Activated CD4-positive, alpha-beta T cell treated with anti-CD3 and anti-CD28 coated beads for 1 hour (primary cell): ENCODE measurements at places on chromosomes 2 and 18.

DNA sequence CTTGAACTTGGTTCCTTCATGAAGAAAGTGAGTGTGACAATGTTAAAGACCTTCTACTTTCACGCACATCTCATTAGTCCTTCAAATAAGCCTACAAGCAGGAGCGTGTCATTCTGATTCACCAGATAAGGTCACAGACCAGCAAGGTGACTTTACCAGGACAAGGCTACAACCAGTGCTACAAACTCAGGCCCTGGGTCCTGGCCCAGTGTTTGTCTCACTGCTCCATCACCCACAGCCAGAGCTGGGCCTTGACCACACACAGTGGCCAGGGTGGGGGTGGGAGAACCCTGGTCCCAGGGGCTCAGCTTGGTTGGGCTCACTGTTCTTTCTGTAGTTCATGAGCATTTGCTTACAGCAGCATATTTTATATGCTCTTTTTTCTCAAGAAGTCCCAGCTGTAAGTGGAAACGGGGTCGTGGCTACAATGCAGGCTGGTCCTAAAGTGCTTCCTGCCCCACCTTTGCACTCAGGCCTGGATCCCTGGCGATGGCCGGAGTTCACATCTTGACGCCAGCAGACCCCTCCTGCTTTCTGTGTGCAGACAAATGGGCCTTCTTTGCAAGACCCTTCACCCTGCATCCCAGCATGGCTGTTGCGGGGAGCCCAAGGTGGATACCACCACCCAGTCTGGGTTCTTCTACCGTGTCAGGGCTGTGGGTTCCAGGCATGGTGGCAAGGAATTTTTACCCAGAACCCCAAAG is 153.6 kb upstream of the EPAS1 start:
- no peak for DNase-seq

DNA sequence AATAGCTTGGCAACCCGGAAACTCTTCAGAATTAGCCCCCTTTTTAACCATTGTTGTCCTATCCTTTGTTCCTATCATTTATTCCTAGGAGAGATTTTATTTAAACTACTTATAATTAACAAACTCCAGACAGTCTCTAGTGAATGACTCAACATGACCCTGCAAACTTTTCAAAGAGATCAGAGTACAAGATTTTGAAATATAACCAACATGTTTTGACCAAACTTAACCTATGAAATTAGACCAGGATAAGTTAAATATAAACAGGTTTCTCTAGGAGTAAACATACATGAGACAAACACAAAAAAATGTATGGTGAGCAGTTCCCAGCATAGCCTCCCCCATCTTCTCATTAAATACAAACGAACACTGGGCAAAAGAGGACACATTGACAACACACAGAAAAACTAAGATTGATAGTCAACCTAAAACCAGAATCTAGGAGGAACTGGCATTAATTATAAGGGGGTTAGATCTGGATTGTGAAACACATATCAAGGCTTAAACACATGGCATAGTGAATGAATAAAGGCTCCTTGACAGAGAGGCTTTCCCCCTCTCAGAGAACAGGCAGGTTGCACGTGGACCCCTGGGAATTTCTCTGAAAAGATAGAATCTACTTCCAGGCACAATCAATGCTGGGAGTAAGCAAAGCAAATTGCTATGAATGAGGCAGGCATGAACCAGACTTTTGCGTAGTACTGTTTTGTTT is 284.1 kb downstream of the IRS1 start:
- DNase-seq = no peak

DNA sequence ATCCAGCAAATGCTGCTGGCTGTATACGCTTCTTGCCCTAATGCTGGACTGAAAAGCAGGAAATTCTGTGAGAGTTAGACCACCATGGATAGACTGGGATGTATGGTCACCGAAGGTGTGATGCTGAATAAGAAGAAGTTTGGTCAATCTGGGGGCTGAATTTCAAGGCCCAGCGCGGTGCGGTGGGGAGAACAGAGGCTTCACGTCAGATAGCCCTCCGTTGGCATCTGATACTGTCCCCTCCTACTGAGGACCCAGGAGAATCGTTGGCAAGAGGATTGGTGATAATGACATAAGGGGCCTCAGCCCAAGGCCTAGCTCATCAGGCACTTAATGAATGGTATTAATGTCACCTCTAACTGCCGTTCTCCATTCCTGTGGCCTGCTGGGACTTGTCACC is 97.3 kb upstream of the ST3GAL5 start:
- no peak for DNase-seq

DNA sequence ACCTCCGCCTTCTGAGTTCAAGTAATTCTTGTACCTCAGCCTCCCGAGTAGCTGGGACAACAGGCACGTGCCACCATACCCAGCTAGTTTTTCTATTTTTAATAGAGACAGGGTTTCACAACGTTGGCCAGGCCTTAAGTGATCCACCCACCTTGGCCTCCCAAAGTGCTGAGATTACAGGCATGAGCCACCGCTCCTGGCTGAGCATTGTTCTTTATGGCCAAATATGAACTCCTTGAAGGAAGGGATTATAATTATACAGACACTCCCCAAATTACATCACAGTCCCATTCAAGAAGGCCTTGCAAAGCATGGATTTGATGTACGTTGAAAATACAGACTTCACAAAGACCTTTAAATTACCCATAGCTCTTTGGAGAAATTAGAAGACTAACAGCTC is 381.7 kb downstream of the TXNL1 start:
- DNase-seq = no peak

GRCh38 chr18:24954341-24954740 is 397.6 kb downstream of the ZNF521 start:
- no peak for DNase-seq

GRCh38 chr18:44149706-44150105 is 531.0 kb upstream of the SETBP1 start:
- no peak for DNase-seq

DNA sequence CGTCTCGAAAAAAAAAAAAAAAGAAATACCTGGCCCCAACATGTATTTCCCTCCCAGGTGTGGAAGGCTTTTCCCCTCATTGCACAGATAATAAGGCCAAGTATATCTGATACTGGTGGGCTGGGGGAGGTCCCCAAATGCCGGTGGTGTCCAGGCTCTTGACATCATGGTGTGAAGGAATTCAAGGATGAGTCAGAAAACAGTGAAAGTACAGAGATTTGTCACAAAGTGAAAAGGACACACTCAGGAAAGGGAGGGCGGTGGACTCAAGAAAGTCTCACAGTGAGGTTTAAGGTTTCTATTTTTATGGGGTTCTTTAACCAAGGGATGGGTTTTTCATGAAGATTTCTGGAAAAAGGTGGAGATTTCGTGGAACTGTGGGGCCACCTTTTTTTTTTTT is 37.8 kb upstream of the FZD5 start:
- no peak for DNase-seq

DNA sequence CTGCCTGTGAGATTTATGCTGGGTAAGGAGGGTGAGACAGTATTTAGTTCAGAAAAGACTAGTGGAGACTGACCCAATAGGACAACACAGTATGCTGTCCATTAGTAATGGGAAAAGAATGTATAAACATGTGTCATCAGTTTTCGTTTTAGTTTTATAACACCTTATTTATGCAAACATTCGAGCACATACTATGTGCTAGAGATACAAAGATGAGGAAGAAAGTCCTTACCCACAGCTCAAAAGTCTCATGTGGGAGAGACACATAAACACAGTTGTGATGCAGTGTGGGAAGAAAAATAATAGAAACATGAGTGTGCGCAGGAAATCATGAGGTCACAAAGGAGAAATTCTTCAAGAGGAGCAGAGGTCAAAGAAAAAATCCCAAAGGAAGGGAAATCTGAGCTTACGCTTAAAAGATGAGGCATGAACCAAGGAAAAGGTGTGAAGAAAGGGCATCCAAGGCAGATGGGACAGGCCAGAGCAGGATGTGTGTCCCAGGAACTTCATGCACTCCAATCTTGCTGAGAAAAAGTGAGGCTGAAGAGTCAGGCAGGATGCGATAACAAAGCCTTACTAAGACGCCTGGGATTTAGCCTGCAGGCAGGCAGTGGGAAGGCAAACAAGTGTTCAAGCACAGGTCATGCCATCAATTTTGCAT is 8.1 kb downstream of the METTL21A start:
- no peak for DNase-seq

DNA sequence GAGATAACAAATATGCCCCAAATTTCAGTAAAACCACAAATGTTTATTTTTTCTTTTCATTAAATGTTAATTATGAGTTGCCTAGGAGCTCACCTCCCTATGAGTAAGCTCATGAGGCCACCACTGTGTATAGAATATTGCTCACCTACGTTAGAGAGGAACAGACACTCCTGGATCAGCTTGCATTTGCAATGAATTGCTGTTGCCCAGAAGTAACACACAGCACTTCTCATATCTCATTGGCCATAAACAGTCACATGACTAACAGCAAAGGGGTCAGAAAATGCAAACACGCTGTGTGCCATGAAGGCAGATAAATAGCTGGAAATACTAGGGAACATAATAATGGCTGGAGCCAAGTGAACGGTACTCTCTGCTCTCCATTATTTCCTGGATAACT is 89.0 kb upstream of the GALNT5 start:
- DNase-seq = no peak
